CD4-positive, alpha-beta T cell treated with Interleukin-10 for 1 hour (primary cell): ENCODE measurements at places on chromosomes 5 and 9.

DNA sequence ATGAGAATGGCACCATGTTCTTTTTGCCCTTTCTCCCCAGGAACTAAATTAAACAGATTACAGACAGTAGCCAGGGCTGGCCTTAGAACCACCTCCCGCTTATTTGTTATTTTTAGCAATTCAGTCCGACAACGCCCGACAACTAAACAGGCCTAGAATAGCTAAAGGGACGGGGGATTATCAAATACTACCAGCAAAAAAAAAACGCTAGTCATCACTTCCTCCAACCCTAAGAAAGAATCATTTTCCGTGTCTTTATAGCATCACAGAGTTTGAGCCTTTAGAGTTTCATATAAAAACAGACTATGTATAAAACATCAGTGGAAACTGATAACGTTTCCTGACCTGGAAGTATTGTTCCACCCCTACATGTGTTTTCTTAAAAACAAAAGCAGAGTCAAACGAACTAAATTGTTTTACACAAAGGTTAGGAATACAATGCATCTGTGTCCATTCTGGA is 35.3 kb downstream of the PFDN1 start:
- no peak for DNase-seq

GRCh38 chr9:3043369-3043768 is 199.5 kb upstream of the PUM3 start:
- DNase-seq, result no peak

DNA sequence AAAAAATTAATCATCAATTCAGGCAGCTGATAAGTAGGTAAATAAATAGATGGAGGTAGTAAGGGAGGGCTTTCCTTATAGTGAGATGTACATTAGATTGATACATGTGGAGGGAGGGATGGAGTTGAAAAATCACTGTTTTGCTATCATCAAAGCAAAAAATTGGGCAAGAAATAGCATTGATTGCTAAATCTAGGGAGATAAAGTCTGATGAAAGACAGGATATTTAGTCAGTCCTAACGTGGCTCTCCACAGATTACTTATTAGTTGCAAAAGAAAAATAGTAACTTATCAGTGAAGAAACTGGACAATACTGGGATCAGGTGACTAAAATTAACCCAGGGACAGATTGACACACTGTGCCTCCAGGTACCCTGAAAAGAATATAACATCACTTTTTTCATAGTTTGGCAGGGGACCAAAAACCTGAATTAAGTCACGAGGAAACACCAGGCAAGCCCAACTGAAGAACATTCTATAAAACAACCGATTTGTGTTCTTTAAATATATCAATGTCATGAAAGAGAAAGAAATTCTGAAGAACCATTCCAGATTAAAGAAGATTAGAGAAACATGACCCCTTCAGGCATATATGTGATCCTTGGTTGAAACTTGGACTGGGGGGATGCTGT is 27.1 kb upstream of the GOLPH3 start:
- no peak for DNase-seq

DNA sequence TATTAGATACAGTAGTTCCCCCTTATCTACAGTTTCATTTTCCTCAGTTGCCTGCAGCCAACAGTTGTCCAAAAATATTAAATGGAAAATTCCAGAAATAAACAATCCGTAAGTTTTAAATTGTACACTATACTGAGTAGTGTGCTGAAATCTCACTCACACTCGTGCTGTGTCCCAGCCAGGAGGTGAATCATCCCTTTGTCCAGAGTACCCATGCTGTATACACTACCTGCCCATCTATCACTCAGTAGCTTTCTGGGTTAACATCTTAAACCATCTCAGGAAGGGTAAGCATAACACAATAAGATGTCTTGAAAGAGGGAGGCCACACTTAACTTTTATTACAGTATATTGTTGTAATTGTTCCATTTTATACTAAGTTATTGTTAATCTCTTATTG is 31.7 kb upstream of the DNAH5 start:
- no peak for DNase-seq

- DNase-seq, result peak; percentile 58
These were observed 3.2 kb upstream of the NRARP start for GRCh38 chr9:137305060-137305797.

DNA sequence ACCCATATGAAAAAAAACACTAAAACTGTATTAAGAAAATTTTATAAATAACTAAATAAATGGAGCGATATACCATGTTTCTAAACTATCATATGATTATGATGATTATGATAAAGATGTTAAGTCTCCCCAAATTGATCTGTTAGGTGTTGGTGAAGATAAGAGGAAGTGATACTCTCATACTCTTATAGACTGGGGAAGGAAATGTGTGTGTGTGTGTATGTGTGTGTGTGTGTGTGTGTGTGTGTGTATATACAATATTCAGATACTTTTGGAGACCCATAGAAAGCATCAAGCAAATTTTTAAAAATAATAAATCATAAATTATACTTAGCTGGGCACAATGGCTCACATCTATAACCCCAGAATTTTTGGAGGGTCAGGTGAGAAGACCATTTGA is 62.9 kb downstream of the TMEM232 start:
- DNase-seq, result no peak

GRCh38 chr5:150570333-150570732 is 62.4 kb downstream of the NDST1 start:
- DNase-seq, result no peak

- DNase-seq, result peak; percentile 51
These were observed 117.1 kb downstream of the DMXL1 start for GRCh38 chr5:119187776-119188529.

- no peak for DNase-seq
These were observed 56.8 kb downstream of the FGF10 start for GRCh38 chr5:44332285-44332971.

- DNase-seq, result no peak
These were observed 32.0 kb upstream of the EXOC3 start for GRCh38 chr5:410911-411517.

DNA sequence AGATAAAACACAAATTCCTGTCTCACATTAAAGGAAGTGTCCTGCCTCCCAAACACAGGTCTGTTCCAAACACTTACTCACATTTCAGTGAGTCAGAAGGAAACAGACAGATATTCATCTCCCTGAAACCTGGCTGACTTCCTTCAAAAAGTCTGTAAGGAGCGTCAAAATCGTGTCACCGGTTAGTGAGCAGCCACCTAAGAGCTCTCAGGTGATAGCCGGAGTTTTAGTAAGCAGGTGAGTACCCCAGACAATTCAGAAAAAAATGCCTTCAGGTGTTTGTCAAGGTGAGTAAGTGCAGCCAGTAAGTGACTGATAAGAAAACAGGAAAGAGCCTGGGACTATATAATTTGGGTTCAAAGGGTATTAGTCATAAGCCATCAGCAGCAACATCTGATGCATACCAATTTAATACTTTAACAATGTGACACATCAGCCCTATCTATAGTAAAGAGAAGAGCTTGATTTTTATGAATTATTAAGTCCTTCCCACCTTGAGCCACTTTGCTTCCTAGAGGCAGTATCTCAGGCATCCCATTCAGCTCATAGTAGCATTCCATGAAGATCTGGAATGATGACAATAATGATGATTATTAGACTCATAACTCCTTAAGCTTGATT is 1.3 kb upstream of the ITGA2 start:
- no peak for DNase-seq

GRCh38 chr5:11023945-11024344 is 262.9 kb upstream of the DAP start:
- no peak for DNase-seq

- DNase-seq, result no peak
These were observed 47.2 kb upstream of the OR13F1 start for GRCh38 chr9:104456831-104457230.

GRCh38 chr5:177446200-177447065 is at the start of gene PRR7:
Gene PRR7 (plus strand): TSS chr5:177446814. CDS start chr5:177455068, 8,254 bp downstream.
- DNase-seq, result peak; percentile 81

DNA sequence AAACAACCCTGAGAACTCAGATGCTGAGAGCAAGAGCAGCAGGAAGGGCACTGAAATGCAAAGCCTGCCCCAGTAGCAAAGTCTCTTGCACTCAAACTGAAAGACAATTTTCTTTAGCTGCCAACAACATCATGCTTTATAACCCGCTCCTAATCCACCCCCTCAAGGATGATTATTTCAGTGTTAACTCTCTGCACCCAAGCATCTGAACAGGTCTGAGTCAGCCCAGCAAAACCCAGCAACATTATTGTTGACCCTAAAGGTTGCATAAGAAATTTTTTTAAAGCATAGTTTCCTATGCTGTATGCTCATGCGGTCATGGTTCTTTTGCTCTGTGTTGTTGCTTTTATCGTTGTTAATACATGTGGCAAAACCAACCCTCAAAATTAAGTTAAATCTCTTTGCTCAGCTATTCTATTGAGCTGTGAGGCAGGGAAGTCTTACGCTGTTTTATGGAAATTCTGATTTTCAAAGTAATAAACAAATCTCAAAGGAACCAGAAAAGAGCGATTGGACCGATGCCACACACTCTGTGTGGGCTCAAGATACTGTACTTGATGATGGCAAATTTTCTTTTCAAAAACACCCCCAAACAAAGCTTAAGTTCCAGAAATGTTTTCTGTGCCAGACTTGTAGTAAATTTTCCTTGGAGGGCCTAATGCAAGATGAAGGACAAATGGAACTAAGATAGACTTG is 440.6 kb upstream of the MPDZ start:
- no peak for DNase-seq

DNA sequence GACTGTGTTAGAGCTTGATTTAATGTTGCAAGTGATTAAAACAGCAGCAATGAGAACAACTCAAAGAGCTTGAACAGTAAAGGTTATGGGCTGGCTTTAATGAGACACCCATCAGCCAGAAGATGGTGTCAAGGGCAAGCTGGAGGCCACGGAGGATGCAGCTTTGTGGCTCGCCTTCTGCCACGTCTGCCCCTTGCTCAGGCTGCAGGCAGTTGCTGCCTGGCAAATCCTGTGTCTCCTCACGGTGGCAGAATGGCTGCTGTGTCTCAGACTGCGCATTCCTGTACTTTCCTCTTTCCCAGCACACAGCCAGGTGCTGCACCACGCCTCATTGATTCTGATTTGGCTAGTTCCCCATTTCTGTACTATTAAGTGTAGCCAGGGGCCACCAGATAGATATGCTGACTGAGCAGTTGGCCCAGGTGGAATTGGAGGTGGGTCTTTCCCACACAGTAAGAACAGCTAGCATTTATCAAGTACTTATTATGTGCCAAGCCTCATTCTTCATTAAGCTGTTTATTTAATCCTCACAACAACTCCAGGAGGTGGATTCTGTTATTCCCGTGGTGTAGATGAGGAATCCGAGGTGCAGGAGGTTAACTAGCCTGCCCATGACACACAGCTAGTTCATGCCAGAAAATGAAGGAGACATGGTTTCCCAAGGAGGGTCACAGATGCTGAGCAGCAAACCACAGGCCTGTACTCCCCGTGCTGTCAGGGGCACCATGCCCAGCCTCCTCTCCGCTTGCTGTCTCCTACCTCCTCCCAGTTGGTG is 3.5 kb downstream of the NXNL2 start:
- no peak for DNase-seq

DNA sequence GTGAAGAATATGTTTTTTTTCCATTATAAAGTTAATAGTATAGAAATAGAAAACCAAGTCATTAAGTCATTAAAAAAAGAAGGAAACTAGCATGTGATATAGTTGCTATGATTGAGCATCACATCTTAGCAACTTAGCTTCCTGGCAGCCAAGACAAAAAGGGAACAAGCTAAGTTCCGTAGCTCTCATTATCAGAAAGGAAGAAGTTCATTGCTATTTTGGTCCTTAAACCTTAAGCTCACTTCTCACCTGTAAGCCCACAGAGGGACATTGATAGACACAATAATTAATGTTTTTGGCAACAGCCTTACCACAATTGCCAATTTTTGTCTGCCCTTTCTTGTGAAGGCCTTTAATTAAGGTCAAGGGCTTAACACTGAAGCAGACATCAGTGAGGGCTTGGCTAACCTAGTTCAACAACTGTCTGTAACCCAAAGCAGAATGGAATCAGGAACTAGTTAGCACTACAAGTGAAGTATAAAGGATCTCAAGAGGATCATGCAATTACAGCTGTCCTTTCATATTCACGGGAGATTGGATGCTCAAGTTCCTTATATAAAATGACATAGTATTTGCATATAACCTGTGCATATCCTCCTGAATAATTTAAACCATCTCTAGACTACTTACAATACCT is 24.0 kb upstream of the KLF4 start:
- peak; percentile 10 for DNase-seq

- DNase-seq, result no peak
These were observed 20.4 kb downstream of the FOXE1 start for GRCh38 chr9:97873425-97873824.

- DNase-seq, result no peak
These were observed 25.2 kb upstream of the OLFM1 start for GRCh38 chr9:135062254-135062653.

DNA sequence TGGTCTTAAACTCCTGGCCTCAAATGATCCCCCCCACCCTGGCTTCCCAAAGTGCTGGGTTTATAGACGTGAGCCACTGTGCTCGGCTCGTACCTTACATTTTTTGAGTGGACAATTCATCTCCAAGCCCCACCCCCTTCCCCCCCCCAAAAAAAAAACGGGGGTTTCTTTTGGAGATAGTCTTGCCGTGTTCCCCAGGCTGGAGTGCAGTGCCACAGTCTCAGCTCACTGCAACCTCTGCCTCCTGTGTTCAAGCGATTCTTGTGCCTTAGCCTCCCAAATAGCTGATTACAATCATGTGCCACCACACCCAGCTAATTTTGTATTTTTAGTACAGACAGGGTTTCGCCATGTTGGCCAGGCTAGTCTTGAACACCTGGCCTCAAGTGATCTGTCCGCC is 31.3 kb downstream of the ANKHD1 start:
- no peak for DNase-seq

DNA sequence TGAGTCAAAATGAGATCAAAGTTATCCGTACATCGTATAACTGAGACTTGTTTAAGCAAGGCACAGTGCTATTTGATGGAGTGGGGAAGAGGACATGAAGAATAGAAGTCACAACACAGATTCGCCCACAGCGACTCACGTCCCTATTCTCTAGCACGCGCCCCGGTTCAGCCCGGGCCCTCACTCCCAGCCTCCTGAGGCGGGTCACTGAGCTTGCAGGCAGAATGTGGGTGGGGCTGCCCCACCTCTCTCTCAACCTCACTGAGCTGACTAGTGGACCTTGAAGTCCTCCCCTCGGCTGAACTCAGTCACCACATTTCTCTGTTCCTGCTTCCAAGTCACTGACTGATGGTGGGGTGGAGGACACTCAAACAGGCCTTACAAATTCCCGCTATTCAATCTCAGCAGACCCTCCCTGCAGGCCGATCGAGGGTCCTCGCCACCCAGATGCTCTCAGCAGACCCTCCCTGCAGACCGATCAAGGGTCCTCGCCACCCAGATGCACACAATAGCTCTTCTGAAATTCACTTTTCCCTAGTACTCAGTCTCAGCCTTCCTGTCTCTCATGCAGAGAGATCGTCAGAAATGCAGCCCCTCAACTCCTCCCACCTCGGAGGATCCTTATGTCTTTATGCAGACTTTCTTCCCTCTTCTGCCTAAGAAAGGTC is 12.9 kb downstream of the GLDC start:
- no peak for DNase-seq

DNA sequence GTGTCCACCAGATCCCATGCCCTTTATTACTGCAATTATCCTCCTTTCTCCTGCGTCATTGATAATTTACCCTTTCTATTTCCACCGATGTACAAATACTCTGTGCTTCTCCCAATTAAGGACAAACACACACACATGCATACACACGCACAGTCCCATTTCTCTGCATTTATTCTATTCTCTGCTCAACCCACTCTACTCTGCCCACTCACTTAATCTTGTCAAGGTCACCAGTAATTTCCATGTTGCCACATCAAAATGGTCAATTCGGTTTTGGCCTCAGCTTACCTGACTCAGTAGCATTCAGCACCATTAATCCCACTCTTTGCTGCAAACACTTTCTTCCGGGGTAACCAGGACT is 14.6 kb upstream of the STRBP start:
- no peak for DNase-seq
